ENCODE measurements at places on chromosomes 7 and 10.

DNA sequence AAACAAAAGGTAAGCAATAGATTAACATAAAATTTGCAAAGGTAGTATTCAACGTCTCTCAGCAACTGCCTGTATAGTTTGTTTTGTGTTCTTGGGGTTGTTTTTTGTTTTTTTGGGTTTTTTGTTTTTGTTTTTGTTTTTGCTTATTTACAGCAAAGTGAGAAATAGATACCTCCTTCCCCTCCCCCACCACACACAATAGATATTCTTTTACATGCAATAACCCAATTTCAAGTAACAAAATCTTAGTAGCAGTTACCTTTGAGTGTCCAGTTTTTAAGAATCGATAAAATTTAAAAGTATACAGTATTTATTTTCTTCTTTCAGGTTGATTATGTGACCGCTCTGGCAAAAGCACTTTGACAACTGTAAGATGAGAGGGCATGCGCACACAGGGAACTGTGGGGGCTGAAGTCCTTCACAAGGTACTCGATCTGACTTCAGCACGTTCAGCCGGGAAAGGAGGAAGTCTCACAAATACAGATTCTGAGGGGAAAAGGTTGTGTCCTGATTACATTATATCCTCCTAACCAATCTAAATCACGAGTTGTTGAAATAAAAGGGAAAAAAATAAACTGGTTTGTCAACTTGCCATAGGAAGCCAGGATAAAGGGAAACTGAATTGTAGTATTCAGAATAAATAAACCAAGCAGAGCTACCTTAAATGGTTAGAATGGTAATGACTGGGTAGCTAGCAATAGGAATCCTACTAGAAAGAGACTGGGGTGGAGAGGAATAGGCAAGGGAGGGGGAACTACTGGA, 47.8 kb downstream of the CPEB3 start:
- DNase-seq = peak; percentile 6
- peaks cover 30% of the 10 kb centered on the region for H3K4me1 ChIP-seq
- peak overlapping the region; percentile 73 for H3K4me3 ChIP-seq
- H3K27ac ChIP-seq = peak overlapping the region; percentile 72
- H3K36me3 ChIP-seq = peaks cover 3% of the 10 kb centered on the region

- H3K36me3 ChIP-seq = peaks cover 21% of the 10 kb centered on the region
- no peak overlapping the region for H3K4me3 ChIP-seq
- H3K27me3 ChIP-seq = no peaks in the 10 kb centered on the region
- DNase-seq = no peak
- peak overlapping the region; percentile 17 for H3K27ac ChIP-seq
- H3K4me1 ChIP-seq = peaks cover 4% of the 10 kb centered on the region
These were observed 48.6 kb upstream of the PPIF start for GRCh38 chr10:79298403-79299244.

DNA sequence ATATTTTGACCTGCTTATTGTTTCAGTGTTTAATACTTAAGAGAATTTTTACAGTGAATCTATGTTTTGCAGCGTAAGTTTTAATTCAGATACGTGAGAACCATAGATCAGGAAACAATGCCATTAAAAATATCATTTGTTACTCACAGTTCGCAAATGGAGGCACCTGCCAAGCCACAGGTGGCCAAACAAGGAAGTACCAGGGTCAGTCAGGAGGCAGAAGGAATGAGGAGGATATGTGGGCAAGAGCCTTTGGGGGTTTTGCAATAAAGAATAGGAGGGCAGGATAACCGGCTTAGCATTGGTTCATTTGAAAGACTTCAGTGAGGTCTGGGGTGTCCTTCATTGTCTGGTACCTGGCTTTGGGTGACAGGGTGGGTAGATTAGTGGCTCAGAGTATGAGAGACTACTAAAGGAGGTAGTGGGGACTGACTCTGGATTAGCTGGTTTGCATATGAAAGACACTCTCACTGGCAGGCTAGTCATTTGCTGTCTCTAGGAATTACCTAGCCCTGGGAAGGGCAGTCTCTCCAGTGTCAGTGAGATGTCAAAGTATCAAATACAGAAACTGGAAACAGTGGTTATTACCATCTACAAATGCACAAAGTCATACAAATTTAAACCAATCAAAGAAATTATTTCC, 132.2 kb upstream of the CAV2 start:
- no peak for DNase-seq
- H3K27me3 ChIP-seq = peaks cover 39% of the 10 kb centered on the region
- H3K36me3 ChIP-seq = no peaks in the 10 kb centered on the region
- H3K4me3 ChIP-seq = no peak overlapping the region
- no peak overlapping the region for H3K27ac ChIP-seq

DNA sequence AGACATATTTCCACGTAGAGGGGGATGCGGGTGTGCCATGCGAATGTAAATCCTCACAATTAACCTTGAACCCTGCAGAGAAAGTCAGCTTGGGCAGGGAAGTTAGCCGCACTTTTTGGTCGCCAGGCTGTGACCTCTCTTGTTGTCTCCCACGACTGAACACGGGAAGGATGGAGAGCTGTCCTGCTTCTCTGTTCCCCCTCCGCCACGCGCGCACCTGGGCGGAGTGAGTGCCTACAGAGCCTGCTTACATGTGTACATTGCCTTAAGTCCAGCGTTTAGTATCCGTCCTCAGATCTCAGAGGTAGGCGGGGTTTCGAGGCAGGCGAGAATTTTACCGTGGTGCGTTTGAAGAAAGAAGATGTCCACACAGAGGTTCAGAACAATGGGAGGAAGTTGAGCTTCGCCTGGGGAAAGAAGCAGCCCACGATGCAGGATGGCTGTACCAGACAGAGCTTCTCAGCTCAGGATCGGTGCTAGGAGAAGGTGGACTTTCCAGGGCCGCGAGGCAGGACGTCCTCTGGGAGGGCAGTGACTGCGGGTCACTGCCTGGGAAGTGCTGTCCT, 482 bp upstream of the ERCC6 start:
- H3K36me3 ChIP-seq = peaks cover 11% of the 10 kb centered on the region
- H3K27ac ChIP-seq = peak overlapping the region; percentile 98
- H3K4me3 ChIP-seq = peak overlapping the region; percentile 94
- peak; percentile 29 for DNase-seq
- H3K27me3 ChIP-seq = peaks cover 32% of the 10 kb centered on the region

- H3K36me3 ChIP-seq = peaks cover 5% of the 10 kb centered on the region
- peak overlapping the region; percentile 78 for H3K27ac ChIP-seq
- DNase-seq = no peak
- H3K27me3 ChIP-seq = no peaks in the 10 kb centered on the region
- no peaks in the 10 kb centered on the region for H3K4me1 ChIP-seq
These were observed 6.1 kb upstream of the PKD1L1 start for GRCh38 chr7:47954231-47954911.

GRCh38 chr7:24283554-24283896, 465 bp upstream of the NPY start:
- H3K27me3 ChIP-seq = peaks cover 46% of the 10 kb centered on the region
- H3K27ac ChIP-seq = no peak overlapping the region
- H3K4me3 ChIP-seq = peak overlapping the region; percentile 67
- H3K36me3 ChIP-seq = no peaks in the 10 kb centered on the region
- peaks cover 9% of the 10 kb centered on the region for H3K4me1 ChIP-seq

GRCh38 chr10:131928248-131929095, 27.7 kb downstream of the PPP2R2D start:
- peaks cover 3% of the 10 kb centered on the region for H3K36me3 ChIP-seq
- H3K27ac ChIP-seq = peak overlapping the region; percentile 90
- peak overlapping the region; percentile 63 for H3K4me3 ChIP-seq
- DNase-seq = peak; percentile 25
- H3K4me1 ChIP-seq = peaks cover 57% of the 10 kb centered on the region

DNA sequence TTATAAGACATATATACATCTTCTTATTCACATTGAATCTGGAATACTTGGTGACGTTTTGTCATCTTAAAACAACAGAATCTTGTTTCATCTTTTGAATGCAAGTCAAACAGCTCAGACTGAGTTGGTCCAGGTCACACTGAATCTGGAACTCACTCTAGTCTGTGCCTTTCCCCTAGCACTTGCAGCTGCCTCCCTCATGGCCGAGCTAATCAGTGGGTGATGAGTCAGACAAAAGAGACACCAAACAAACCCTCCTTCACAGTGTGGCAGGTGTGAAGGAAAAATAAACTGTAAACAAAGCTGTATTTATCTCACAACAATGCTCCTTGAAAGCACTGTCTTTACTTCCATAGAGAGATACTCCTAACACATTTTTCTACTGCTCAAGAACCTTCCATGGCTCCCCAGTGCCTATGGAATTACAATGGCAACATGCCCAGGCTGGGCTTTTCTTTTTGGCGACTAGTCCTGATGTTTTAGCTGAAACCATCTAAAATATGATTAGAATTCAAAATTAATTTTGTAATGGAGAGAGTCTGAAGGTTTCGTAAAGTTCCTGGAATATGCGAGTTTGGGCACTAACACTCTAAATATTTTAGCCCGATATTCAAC, 140.0 kb downstream of the ZNF365 start:
- H3K4me3 ChIP-seq = no peak overlapping the region
- H3K27ac ChIP-seq = no peak overlapping the region
- no peaks in the 10 kb centered on the region for H3K36me3 ChIP-seq
- no peaks in the 10 kb centered on the region for H3K4me1 ChIP-seq
- H3K27me3 ChIP-seq = peaks cover 28% of the 10 kb centered on the region

DNA sequence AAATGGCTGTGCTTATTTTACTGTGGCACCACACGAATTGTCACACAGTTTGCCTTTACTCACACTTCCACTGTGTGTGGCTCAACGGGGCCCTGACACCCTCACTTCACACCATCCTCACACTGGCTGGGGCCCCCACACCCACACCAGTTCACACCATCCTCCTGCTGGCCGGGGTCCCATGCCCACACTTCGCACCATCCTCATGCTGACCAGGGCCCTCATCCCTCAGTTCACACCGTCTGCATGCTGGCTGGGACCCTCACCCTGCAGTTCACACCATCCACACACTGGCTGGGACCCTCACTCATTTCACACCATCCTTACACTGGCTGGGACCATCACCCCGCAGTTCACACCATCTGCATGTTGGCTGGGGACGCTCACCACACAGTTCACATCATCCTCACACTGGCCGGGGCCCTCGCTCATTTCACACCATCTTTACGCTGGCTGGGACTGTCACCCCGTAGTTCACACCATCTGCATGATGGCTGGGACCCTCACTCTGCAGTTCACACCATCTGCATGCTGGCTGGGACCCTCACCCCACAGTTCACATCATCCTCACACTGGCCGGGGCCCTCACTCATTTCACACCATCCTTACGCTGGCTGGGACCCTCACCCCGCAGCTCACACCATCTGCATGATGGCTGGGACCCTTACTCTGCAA, 36.0 kb downstream of the BRI3 start:
- no peak overlapping the region for H3K27ac ChIP-seq
- DNase-seq = no peak
- no peak overlapping the region for H3K4me3 ChIP-seq
- peaks cover 4% of the 10 kb centered on the region for H3K4me1 ChIP-seq
- H3K27me3 ChIP-seq = peaks cover 23% of the 10 kb centered on the region

- H3K27me3 ChIP-seq = no peaks in the 10 kb centered on the region
- H3K4me1 ChIP-seq = peaks cover 27% of the 10 kb centered on the region
- peaks cover 40% of the 10 kb centered on the region for H3K36me3 ChIP-seq
- peak overlapping the region; percentile 99 for H3K27ac ChIP-seq
These were observed 672 bp downstream of the GTPBP4 start for GRCh38 chr10:988667-989545.

- no peak overlapping the region for H3K4me3 ChIP-seq
- peaks cover 7% of the 10 kb centered on the region for H3K27me3 ChIP-seq
These were observed 57.4 kb downstream of the EEPD1 start for GRCh38 chr7:36210291-36210922.

DNA sequence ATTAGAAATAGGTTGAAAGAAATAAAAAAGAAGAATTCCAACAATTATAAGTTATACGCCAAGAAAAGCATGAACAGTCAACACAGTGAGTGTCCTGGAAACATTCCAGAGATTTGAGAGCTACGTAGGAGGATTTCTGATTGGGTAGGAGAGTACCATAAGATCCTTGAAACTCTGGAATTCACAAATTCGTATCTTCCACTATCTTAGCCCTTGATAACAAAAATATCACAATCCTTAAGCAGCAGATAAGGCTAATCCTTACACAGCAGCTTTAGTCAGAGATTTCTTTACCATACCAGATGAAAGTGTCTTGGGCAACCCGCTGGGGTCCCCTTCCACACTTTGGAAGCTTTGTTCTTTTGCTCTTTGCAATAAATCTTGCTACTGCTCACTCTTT, 8.2 kb downstream of the TPK1 start:
- peaks cover 7% of the 10 kb centered on the region for H3K4me1 ChIP-seq
- no peaks in the 10 kb centered on the region for H3K36me3 ChIP-seq
- H3K4me3 ChIP-seq = no peak overlapping the region
- no peak overlapping the region for H3K27ac ChIP-seq
- no peak for DNase-seq

GRCh38 chr7:6579446-6579845, 2.2 kb downstream of the ZDHHC4 start:
- H3K27me3 ChIP-seq = no peaks in the 10 kb centered on the region
- H3K27ac ChIP-seq = peak overlapping the region; percentile 92
- no peak for DNase-seq
- no peak overlapping the region for H3K4me3 ChIP-seq
- H3K36me3 ChIP-seq = peaks cover 28% of the 10 kb centered on the region
- H3K4me1 ChIP-seq = peaks cover 13% of the 10 kb centered on the region

GRCh38 chr7:39633563-39634477, 10.4 kb downstream of the RALA start:
- H3K4me3 ChIP-seq = peak overlapping the region; percentile 57
- no peaks in the 10 kb centered on the region for H3K27me3 ChIP-seq
- H3K4me1 ChIP-seq = peaks cover 36% of the 10 kb centered on the region
- peak; percentile 28 for DNase-seq
- H3K27ac ChIP-seq = peak overlapping the region; percentile 88

DNA sequence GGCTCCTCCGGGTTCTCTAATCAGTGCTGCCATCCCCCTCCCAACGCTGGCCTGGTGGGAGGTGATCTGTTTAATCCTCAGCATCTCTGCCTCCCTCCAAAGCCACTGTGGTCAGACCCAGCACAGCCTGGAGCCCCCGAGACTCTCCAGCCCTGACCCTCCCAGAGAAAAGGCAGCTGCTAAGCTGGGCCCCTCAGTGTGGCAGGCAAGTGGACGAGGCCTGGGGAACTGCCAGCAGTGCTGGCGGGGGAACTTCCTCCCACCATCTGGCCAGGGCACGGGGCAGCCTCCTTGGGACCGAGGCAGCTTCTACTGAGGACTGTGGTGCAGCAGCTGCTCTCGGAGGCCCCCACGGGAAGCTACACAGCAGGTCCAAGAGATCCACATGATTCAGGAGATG, 51.1 kb downstream of the DPYSL4 start:
- no peak overlapping the region for H3K27ac ChIP-seq
- H3K36me3 ChIP-seq = no peaks in the 10 kb centered on the region
- DNase-seq = no peak
- no peaks in the 10 kb centered on the region for H3K27me3 ChIP-seq
